ENCODE measurements at places on chromosomes 2 and 18.

- no peak for DNase-seq
Measured at GRCh38 chr2:205772983-205773382, 90.7 kb downstream of the NRP2 start.

DNA sequence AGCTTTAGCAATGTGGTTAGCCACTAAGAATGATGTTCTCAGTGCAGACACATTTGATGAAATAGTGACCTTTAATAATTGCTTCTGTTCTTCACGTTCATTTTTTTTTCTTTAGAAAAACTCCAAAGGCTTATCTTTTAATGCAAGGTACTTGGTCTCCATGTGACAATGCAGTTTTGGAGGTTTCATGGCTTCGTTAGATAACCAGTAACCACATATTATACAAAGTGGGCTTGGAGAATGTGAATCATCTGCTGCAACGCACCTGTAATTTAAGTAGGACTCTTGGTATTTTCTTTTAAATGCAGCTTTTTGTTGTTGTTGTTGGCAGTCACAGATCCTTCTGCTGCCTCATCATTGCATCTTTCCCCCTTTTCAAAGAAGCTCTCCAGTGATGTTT is 1606.3 kb downstream of the SUCLG1 start:
- DNase-seq, result no peak

GRCh38 chr2:61597300-61598289 is 59.4 kb upstream of the XPO1 start:
- DNase-seq, result no peak

DNA sequence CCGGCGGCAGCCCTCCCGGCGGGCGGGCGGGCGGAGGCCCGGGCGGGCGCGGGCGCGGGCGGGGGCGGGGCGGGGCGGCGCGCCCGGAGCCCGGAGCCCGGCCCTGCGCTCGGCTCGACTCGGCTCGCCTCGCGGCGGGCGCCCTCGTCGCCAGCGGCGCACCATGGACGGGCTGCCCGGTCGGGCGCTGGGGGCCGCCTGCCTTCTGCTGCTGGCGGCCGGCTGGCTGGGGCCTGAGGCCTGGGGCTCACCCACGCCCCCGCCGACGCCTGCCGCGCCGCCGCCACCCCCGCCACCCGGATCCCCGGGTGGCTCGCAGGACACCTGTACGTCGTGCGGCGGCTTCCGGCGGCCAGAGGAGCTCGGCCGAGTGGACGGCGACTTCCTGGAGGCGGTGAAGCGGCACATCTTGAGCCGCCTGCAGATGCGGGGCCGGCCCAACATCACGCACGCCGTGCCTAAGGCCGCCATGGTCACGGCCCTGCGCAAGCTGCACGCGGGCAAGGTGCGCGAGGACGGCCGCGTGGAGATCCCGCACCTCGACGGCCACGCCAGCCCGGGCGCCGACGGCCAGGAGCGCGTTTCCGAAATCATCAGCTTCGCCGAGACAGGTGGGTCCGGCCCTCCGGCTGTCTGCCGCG is at the start of gene INHBB:
INHBB (plus strand) TSS at position 111 of the 641 bp plus-strand sequence; CDS start at position 164, 53 bp downstream.
- no peak for DNase-seq

GRCh38 chr2:235156055-235156454 is 204.2 kb downstream of the SH3BP4 start:
- no peak for DNase-seq

All from stimulated activated CD4-positive, alpha-beta T cell treated with anti-CD3 and anti-CD28 coated beads, Interleukin-1b, Interleukin-23, amount 100 ng/mL, for 4 hours (primary cell).